Stimulated activated CD4-positive, alpha-beta T cell treated with anti-CD3 and anti-CD28 coated beads, TNF-alpha, amount 100 ng/mL, for 4 hours (primary cell): ENCODE measurements at places on chromosomes 11 and 22.

DNA sequence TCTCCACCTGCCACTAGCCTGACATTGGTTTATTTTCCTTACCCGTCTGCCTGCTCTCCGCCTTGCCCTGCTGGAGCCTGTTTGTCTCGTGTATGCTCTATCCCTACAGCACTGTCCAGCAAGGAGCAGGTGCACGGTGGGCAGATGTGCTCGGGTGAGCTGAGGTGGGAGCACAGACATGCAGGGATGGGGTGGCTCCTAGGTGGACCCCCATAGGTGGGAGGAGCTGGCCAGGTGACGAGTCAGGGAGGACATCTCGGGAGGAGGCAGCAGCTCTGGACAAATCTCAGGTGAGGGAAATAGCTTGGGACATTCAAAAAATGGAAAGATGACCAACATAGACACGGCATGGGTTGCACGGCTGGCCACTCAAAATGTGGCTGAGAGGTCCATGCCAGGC lies 89.2 kb upstream of the SHANK2 start:
- no peak for DNase-seq

GRCh38 chr11:22711071-22711770 lies 44.8 kb downstream of the GAS2 start:
- DNase-seq, result no peak

DNA sequence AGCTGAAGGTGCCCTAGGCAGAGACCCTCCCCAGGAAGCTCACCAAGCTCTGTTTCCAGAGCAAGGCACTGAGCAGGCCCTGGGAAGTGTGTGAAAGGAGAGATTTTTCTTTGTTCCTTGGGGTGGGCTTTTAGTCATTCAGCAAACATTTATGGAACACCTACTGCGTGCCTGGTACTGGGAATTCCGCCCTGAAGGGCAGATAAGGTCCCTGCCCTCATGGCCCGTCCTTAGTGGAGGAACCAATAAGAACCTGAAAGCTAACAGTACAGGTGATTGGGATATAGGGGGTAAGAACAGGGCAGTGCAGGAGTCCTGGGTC lies 3.9 kb downstream of the TMEM134 start:
- no peak for DNase-seq

DNA sequence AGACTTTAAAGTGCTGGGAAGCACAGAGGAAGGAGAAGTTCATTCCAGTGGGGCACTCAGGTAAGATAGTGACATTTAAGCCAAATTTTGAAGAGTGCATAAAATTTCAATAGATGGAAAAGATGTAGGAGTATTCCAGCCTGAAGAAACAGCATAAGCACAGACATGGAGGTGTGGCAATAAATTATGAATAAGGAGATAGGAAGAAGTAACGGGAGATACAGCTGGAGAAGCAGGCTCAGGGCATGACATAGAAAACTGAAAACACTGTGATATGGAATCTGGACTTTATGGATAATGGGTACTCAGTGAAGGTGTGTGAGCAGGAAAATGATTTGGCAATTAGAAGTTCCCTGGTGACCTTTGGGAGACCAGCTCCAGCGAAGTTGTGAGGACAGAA lies 33.3 kb downstream of the P4HA3 start:
- no peak for DNase-seq

DNA sequence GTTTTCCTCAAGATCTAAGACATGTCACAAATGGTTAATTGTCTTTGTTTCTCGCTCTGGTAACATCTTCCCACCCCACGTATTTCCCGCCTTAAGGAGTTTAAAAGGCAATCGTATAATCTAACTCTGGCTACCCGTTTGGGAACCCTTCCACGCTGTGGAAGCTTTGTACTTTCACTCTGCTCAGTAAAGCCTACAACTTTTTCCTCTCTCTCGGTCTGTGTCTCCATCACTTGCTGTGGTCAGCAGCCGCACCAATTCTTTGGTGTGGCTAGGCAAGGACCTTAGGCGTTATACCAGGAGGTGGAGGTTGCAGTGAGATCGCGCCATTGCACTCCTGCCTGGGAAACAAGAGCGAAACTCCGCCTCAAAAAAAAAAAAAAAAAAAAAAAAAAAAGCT lies 1430.1 kb downstream of the LRRC4C start:
- DNase-seq, result no peak
